GM10248 (cell line): ENCODE measurements at places on chromosomes 13 and 19.

GRCh38 chr13:93147946-93148345, 78.7 kb upstream of the GPC6 start:
- DNase-seq = no peak

DNA sequence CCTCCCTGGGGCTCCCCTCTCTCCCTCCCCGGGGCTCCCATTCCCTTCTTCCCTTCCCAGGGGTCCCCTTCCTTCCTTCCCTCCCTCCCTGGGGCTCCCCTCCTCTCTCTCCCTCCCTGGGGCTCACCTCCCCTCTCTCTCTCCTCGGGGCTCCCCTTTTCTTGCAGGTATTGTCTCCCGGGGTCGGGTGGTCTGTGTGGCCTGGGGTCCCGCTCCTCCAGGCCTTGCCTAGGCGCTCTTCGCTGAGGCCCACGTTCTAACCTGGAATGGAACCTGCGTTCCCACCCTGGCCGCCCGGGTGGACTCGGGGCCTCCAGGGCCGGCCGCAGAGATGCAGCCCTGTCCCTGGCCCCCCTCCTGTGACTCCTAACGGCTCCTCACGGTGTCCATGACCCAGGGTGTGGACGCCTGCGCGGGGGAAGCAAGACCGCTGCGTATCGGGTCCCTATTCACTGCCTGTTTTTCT, 940 bp upstream of the DCUN1D2 start:
- DNase-seq = peak; percentile 32

GRCh38 chr13:50129081-50129705, 113.9 kb downstream of the KCNRG start:
- DNase-seq = no peak

DNA sequence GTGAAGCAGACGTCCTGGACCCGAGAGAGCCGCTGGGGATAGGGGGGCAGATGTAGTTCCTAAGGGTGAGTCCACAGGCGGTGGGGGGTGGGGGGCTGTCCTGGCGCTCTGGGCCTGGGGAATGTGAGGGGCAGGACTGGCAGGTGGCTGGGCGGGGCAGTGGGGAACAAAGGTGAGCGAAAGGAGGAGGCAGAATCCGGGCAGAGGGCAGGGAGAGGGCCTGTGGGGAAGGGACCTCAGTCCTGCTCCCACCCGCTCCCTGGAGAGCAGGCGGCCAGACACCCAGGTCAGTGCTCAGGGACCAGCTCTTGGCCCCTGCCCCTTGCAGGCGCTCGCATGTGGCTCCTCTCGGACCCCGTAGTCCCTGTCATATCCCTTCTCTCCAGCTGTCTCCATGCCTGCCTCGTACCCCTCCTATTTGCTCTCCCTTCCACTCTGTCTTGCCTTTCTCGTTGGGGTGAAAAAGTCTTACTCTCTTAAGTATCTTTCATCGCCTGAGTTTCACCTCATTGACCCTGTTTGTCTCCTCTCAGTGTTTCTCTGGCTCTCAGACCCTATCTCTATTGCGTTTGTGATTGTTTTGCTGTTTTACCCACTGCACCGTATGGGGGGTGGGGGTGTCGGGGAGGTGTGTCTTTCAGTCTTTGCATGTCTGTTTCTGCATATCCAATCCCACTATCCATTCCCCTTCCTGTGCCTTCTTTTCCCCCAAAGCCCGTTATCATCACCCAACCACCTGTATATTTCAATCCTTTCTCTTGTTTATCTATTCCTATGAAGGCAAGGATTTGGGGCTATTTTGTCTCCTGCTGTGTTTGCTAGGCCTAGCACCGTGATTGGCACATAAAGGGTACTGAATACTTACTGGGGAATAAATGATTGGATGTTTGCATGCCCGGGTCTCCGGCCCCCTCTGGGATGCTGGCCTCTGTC, 5.8 kb downstream of the SPHK2 start:
- no peak for DNase-seq

DNA sequence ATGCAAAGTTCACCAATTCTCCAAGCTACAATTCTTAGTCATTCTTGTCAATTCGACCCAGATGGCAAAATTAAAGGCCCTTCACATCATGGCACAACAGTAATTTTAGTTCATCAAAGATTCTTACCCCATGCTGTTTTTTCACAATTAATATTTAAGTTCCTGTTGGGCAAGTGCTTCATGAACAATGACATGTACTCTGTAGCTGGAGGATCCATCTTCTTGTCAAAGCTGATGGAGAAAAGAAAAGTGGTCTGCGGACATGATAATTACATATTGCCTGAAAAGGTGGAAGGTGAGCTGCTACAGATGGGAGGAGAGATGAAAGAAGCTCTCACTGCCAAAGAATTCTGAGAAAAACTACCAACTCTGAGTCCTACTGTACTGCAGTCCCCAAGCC, 1370.3 kb upstream of the SLC10A2 start:
- DNase-seq = no peak

DNA sequence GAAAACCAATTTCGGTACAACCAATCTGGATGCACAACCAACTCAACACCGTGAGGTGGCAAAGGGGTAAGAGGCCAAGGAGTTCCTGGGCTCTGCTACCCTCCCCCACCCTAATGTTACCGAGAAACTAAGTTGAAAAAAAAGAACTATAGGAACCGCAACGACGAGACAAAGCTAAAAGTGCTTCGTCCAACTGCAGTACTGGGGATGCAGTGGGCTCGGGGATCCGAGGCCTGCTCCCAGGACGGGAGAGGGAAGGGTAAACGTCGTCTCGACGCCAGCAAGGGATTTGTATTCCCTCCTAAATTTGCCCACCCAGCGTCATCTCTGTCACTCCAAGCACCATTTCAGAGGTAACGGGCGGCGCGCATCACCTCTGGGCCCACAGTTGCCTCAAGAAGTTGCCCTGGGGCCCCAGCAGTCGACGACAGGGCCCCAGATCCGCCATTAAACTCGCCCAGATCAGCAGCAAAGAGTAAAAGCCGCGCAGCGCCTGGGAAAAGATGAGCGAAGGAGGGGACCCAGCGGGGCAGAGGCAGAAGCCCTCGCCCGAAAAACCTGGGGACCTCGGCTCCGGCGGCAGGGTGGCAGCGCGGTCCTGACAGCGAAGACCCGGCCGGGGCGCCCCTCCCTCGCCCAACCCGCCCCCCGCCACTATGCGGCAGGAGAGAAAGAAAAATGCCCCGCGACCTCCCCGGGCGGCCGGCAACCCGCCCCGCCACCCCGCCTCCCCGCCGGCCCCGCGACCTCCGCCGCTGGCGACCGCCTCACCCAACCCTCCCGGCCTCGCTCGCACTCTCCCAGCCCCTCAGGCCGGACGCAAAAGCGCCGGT, 752 bp downstream of the ZMYM5 start:
- peak; percentile 43 for DNase-seq

- DNase-seq = no peak
These were observed 6.6 kb upstream of the OR10H2 start for GRCh38 chr19:15721268-15721667.

DNA sequence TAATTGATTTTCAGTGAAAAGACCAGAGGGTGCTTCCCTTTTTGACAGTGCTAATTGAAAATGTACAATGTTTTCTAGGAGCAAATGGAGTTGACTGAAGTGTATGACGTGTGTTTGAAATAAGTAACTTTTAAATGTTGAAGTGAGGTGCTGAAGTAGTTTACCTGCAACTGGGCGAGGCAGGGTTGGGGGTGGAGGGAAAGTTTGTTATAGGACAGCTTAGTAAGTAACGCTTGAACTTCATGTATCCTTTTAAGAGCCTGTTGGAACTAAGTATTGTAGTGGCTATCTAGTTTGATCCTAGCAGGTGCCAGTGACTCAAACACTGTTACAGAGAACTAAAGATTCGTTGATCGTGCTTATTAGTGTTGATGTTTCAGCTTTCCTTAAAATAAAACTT, 5.9 kb downstream of the SLAIN1 start:
- DNase-seq = no peak

GRCh38 chr19:45862271-45862563, 730 bp downstream of the SYMPK start:
- DNase-seq = no peak

DNA sequence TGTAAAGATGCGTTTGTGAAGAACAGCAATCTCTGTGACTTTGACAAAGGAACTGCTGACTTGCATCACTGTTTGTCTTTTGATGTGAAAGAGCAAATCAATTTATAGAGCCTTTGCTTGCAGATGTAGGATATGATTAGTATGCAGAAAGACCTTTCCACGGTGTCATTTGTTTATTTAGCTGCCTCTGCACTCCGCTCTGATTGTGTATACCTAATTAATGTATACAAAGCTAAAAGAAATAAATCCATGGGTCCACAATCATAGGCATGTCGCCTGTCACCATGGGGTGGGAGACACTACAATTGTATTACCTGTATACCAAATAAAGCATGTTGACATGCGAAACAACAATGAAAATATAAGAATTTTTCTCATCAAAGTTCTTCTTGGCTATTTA, 410.7 kb downstream of the MZT1 start:
- no peak for DNase-seq

DNA sequence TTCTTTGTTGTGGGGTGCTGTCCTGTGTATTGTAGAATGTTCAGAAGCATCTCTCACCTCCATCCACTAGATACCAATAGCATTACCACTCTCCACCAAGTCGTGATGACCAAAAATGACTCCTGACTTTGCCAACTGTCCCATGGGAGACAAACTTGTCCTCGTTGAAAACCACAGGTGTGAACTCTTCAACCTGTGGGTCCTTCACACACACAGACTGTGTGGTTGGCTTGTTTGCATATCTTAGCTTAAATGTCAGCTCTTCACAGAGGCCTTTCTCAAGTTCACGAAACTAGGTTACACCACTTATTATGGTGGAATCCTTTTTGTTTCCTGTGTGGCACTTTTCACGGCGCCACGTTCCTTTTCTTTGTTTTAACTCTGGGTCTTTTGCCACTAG, 6.8 kb downstream of the GPC5 start:
- no peak for DNase-seq

GRCh38 chr13:31015199-31015598, 82.7 kb downstream of the TEX26 start:
- DNase-seq = no peak

- DNase-seq = no peak
These were observed 126.6 kb upstream of the MIR17HG start for GRCh38 chr13:91220872-91221271.

- DNase-seq = no peak
These were observed 16.5 kb upstream of the ATP8B3 start for GRCh38 chr19:1828279-1829238.

- no peak for DNase-seq
These were observed 33.9 kb upstream of the GRTP1 start for GRCh38 chr13:113397608-113398425.

DNA sequence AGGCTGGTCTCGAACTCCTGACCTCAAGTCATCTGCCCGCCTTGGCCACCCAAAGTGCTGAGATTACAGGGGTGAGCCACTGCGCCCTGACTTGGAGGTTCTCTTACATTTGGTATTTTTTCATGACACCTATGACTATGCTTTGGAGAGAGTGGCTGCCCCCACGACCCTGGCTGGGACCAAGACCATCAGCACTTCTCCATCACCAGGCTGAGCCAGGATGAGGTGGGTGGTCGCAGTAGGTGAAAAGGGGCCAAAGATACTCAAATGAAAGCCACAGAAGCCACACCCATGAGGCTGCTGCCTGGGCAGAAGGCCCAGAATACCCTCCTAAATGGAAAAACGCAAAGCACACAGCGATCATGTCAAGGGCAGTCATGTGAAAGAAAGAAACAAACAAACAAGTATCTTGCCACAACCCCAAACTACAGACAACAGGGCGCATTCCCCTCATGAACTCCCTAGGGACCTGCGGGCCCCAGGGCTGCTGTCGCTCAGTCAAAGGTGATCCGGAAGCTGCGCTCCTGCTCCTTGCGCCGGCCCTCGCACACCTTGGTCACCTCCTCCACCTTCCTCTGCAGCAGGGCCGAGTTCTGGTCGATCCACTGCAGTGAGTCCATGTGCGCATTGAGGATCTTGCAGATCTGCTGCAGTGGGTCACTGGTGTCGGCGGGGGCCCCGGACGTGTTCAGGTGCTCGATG, 11.2 kb upstream of the IL4I1 start:
- DNase-seq = no peak

GRCh38 chr13:93268327-93269028, 41.9 kb downstream of the GPC6 start:
- no peak for DNase-seq

GRCh38 chr19:32691952-32692726, 518 bp downstream of the NUDT19 start:
- DNase-seq = peak; percentile 79

DNA sequence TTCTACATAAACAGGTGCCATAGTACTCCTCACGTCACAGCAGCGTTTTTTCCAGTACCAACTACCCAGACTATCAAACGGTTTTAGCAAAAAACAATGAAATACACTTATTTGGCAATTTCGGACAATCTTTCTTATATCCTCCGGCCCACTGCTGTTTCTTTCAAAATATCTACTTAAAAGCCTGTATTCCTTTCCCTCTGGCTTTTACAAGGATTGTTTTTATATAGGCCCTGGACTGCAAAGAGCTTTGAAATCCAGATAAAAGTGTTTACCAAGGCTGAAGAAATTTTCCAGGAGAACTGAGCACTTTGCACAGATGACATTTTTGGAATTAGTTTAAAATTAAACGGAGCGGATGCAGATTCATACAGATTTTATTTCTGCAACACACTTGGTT, 255.9 kb upstream of the STARD13 start:
- DNase-seq = no peak

GRCh38 chr13:71864094-71864985, 2.7 kb downstream of the DACH1 start:
- no peak for DNase-seq

DNA sequence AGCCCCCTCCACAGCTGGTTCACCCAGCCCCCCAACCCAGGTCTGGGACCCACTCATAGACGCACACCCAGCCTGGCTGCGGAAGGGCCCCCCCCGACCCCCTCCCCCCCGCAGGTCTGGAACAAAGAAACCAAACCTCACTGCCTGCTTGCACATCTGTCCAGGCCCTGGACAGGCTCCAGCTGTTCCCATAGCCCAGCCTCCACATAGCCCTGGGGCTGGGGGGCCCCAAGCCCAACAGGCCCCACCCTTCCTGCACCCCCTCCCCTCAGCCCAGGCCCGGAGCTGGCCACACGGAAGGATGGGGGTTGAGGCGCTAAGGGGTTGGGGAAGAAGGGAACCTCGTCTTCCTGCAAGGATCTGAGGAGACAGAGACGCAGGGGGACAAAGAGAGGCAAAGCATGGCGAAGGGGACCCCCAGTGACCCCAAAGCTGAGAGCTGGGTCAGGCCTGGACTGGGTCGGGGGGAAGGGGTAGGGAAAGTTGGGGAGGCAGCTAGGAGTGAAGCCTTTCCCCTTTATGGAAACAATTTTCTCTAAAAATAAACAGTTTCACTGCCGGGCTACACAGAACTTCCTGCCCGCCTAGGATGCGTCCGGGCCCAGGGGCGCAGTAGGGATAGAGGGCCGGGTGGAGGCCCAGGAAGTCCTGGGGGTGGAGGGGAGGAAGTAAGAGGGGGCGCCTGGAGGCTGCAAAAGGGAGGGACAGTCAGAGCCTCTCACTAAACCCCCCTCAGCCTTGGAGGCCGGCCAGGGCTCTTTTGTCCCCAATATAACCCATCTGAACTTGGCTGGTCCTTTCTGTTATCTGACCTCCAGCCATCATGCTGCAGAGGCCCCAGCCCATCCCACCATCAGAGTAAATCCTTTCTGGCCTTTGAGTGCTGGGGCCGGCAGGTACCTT, 2.4 kb downstream of the KANK2 start:
- no peak for DNase-seq

- DNase-seq = no peak
These were observed 228.5 kb downstream of the ZIC5 start for GRCh38 chr13:99743094-99743493.
